ENCODE measurements at places on chromosomes 12 and 14. TPM values are rescaled to one million over a fixed set of nuclear protein-coding genes. Genes with fewer than 3 reads are reported as not detected.
A peak's percentile ranks its signal among the peaks of the same experiment; 100 is the strongest.

The KRT2 gene
- total RNA-seq = not detected

The CEBPE gene
- not detected for total RNA-seq

The ZFHX2 gene
- total RNA-seq = 2.2 TPM

The DIO2 gene
- total RNA-seq = not detected

The GOLGA5 gene
- 22.2 TPM for total RNA-seq

GRCh38 chr12:13061377-13061776, 17.2 kb downstream of the FAM234B start:
- peaks cover 4% of the 10 kb centered on the region for H3K36me3 ChIP-seq
- DNase-seq = no peak
- no peak overlapping the region for H3K27ac ChIP-seq
- H3K4me3 ChIP-seq = no peak overlapping the region
- no peaks in the 10 kb centered on the region for H3K4me1 ChIP-seq
- no peaks in the 10 kb centered on the region for H3K27me3 ChIP-seq

- H3K4me3 ChIP-seq = no peak overlapping the region
- no peak for DNase-seq
- H3K36me3 ChIP-seq = no peaks in the 10 kb centered on the region
- H3K27me3 ChIP-seq = peaks cover 4% of the 10 kb centered on the region
These were observed 141.1 kb downstream of the PHETA1 start for GRCh38 chr12:111227476-111228420.

DNA sequence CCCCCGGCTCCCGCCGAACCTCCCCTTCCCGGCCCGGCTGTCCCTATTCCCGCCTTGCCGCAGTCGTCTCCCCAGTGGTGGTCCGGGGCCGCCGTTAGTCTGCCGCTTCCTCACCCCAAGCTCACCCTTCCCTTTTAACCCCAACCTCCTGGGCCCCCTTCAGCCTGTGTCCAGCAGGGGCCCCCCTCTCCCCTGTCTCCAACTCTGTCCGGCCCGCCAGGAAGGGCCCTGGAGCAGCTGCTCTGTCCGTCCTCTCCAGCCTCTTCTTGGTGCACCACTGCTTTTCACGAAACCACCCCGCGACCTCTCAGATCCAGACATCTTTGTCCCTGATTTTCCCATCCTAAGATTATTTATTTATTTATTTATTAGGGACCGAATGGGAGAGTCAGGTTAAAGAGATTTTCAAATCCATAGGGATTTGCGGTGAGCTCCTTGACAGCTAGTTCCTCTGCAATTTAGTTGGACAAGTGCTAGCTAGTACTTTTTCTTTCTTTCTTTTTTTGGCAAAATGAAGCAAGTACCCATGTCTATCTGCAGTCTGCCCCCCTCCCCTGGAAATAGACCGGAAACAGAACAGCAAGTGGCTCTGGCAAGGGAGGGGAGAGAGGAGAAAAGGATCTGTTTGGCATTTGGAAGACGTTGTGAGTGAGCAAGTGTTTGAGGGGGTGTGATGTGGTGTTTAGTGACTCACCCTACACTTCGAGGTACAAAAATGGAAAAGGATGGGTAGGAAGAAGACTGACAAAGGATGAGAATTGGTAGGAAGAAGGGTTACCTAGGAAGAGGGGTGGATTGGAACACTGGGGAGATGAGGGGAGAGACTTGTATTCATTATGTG, 632 bp downstream of the UBR7 start:
- peaks cover 23% of the 10 kb centered on the region for H3K36me3 ChIP-seq
- peaks cover 48% of the 10 kb centered on the region for H3K4me1 ChIP-seq
- H3K27ac ChIP-seq = peak overlapping the region; percentile 54
- H3K27me3 ChIP-seq = no peaks in the 10 kb centered on the region

DNA sequence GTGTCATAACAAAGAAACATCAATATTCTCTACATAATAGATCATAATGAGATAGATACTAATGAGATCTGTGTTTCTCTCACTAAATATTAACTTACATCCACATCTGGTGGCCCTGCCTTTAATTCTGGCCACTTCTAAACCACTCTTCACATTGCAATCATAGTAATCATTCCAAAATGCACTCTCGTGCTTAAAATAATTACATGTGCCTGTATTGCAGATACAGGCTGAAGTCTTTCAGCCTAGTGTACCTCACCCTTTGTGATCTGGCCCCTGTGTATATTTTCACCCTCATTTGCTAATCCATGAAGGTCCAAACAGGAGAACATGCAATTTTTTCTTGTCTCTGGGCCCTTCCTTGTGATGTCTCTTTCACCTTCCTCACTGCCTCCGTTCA, 108.0 kb downstream of the LIN7A start:
- no peaks in the 10 kb centered on the region for H3K27me3 ChIP-seq
- no peak overlapping the region for H3K27ac ChIP-seq
- H3K36me3 ChIP-seq = no peaks in the 10 kb centered on the region
- DNase-seq = no peak
- H3K4me1 ChIP-seq = no peaks in the 10 kb centered on the region

DNA sequence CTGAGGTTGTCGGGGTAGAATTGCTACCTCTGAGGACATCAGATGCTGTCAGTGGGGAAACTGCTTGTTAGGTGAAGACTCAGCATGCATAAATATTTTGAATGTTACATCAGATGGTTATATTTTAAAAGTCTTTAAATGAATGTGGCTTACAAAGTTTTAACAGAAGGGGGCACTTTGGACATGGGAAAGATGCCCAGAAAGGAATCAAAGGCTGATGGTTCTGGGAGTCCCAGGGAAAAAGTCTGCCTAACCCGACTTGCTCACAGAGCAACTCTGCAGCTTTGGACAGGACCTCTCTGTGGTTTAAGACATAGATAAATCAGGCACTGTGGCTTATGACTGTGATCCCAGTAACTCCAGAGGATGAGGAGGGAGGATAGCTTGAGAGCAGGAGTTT, 474.9 kb downstream of the ATP23 start:
- no peak overlapping the region for H3K27ac ChIP-seq
- peaks cover 6% of the 10 kb centered on the region for H3K4me1 ChIP-seq
- no peak for DNase-seq
- H3K27me3 ChIP-seq = peaks cover 16% of the 10 kb centered on the region
- H3K36me3 ChIP-seq = no peaks in the 10 kb centered on the region
- H3K4me3 ChIP-seq = no peak overlapping the region

GRCh38 chr12:87082756-87083155, 826.6 kb upstream of the MGAT4C start:
- no peak overlapping the region for H3K27ac ChIP-seq
- no peaks in the 10 kb centered on the region for H3K4me1 ChIP-seq
- DNase-seq = no peak
- no peaks in the 10 kb centered on the region for H3K36me3 ChIP-seq

DNA sequence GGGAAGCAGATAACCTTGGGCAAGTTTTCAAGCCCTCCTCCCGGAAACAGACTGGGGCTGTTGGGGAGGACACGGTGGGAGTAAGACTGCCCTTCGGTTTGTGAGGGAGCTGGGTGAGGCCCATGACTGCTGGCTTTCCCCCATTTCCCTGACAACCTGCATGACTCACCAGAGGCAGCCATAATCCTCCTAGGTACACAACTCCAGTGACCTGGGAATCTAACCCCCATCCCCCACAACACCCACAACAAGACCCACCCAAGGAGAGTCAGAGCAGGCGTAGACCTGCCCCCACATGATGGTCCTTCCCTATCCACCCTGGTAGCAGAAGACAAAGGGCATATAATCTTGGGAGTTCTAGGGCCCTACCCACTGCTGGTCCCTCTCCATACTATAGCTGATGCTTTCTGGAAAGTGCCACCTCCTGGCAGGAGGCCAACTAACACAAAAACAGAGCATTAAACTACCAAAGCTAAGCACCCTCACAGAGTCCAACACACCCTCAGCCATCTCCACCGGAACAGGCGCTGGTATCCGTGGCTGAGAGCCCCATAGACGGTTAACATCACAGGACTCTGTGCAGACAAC, 14.8 kb downstream of the DDX24 start:
- no peaks in the 10 kb centered on the region for H3K27me3 ChIP-seq
- peaks cover 60% of the 10 kb centered on the region for H3K36me3 ChIP-seq
- DNase-seq = no peak

- no peak overlapping the region for H3K27ac ChIP-seq
- no peak for DNase-seq
- H3K4me1 ChIP-seq = no peaks in the 10 kb centered on the region
- H3K36me3 ChIP-seq = no peaks in the 10 kb centered on the region
These were observed 321.5 kb downstream of the TMEM117 start for GRCh38 chr12:44157359-44157758.

DNA sequence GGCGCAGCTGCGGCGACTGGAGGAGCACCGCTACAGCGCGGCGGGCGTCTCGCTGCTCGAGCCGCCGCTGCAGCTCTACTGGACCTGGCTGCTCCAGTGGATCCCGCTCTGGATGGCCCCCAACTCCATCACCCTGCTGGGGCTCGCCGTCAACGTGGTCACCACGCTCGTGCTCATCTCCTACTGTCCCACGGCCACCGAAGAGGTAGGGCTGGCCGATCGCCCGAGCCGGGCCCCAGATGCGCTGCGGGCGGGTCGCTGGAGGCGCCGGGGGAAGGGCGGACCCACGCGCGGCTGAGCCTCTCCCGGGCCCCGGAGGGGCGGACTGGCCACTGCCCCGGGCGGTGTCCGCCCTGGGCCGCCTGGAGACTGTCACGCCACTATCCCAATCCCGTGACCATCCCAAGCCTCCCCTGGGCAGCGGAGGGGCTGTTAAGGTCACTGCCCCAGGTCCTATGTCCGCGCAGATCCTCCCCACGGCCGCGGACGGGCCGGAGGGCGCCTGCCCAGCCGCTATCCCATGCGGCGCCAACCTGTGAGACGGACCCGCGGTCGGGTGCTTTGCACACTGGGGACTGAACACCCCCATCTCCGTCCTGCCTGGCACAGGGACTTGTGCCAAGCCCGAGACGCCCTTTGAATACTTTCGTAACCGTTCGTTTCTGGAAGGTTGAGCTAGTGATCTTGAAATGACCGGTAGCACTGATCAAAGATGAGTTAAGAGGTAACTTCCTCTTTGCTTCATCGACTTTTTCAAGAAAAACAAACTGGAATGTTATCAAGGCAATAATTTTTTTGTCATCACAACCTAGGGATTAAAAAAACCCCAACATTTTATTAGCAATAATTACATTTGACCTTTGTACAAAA, 725 bp downstream of the CHPT1 start:
- peak overlapping the region; percentile 88 for H3K4me3 ChIP-seq
- H3K4me1 ChIP-seq = peaks cover 23% of the 10 kb centered on the region
- H3K36me3 ChIP-seq = no peaks in the 10 kb centered on the region
- DNase-seq = peak; percentile 3
- peak overlapping the region; percentile 67 for H3K27ac ChIP-seq

GRCh38 chr12:10214136-10214894, 1.6 kb downstream of the GABARAPL1 start:
- no peaks in the 10 kb centered on the region for H3K36me3 ChIP-seq
- H3K27me3 ChIP-seq = peaks cover 16% of the 10 kb centered on the region
- peaks cover 32% of the 10 kb centered on the region for H3K4me1 ChIP-seq
- no peak for DNase-seq
- H3K4me3 ChIP-seq = peak overlapping the region; percentile 84

GRCh38 chr12:123267335-123267920, 4.2 kb downstream of the CDK2AP1 start:
- DNase-seq = no peak
- no peak overlapping the region for H3K27ac ChIP-seq
- peaks cover 3% of the 10 kb centered on the region for H3K36me3 ChIP-seq
- H3K27me3 ChIP-seq = no peaks in the 10 kb centered on the region
- H3K4me1 ChIP-seq = peaks cover 9% of the 10 kb centered on the region

Data from activated T-helper 1 cell treated with anti-CD3 and anti-CD28 coated beads, Interleukin-12 subunit alpha, Interleukin-12 subunit beta, Interleukin-2, Interleukin-4 antibody, amounts not matched to agents 30 ng/mL and 10 ng/mL and 1 ng/mL, durations not matched to agents 14 hours and 24 hours and 36 hours (primary cell).